ENCODE measurements at places on chromosomes 3 and 15.

GRCh38 chr3:160755776-160756304, at the start of gene PPM1L:
Gene PPM1L (plus strand): TSS chr3:160756231.
- DNase-seq: peak; percentile 33

DNA sequence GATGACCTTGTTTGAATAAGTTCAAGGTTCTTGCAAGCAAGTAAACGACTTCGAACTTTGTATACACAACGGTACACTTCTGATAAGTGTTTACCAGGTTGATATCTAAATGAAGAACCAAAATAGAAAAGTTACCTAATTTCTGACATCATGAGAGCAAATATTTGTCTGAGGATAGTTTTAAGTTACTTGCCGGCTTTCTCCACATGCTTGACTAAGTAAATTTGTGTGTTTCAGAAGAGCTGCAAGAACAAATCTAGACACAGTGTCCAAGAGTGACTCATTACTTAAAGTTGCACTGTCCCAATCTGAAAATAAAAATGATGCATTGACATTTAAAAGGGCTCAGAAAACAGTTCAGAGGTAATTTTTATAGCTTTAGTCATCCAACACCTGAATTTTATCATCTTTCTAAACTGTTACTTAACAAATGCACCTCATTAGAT, 115.1 kb downstream of the HERC1 start:
- no peak for DNase-seq

DNA sequence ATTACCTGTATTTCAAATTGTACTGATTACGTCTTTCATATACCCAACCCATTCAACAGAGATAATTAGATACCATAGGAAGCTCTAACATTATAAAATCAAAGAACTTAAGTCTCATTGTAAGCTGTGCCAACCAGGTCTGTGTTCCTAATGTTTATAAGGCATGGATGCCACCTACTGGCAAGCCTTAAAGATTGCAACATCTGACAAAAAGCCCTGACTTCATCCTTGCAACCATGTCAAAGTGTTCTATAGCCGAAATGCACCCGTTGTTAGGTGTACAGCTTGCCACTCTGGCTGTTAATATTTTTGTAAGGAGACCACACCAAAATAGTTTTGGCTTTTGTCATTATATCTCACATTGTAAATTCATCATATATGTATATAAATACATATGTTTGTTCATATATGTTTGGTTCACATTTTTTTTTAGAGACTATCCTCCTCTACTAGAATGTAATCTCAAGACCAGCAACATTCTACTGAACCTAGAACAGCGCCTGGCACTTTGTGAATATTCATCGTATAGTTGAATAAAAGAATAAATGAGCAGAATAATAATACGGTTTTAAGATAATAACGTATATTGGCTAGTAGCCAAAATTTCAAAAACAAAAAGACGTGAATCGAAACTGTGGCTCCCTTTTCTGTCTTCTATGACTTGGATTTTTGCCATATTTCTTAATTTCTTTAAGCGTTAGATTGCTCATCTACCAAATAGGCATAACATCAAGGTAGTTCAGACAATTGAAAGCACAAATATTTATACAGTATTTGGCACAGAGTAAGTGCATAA, 258.1 kb downstream of the TBL1XR1 start:
- peak; percentile 0 for DNase-seq

GRCh38 chr3:58072052-58072762, 64.0 kb downstream of the FLNB start:
- DNase-seq: no peak

DNA sequence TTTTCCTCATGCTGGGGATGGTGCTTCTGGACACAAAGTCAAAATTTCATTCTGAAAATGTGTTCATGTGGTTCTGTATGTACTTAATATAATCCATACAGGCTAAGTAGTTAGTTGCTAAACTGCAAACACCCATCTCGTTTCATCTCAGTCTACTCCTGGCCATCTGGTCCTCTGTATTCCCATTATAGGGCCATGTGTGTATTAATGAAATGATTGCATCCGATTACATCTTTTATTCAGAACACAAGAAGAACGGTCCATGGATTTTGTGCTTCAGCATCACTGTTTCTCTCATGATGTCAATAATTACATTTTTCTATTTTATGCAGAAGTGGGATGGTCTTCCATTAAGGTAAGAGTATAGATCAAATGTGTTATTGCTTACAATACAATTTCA, 6.1 kb upstream of the GJD2 start:
- no peak for DNase-seq

DNA sequence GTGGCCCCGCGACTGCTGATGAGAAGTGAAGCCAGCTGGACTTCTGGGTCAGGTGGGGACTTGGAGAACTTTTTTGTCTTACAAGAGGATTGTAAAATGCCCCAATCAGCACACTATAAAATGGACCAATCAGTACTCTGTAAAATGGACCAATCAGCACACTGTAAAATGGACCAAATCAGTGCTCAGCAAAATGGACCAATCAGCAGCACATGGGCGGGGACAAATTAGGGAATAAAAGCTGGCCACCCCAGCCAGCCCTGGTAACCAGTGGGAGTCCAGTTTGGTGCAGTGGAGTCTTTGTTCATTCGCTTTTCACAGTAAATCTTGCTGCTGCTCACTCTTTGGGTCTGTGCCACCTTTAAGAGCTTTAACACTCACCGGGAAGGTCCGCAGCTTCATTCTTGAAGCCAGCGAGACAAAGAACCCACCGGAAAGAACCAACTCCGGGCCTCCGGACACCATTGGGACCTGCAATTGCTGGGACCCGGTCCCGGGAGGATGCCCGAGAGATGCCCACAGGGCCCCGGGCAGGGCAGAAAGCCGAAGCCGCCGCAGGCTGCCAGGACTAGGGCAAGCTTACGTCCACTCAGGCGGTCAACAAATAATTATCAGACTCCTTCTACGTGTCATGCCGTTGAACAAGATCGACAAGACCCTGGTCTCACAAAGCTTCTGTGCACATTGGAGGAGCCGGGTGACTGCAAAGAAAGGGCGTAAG, 8.3 kb upstream of the NR2E3 start:
- no peak for DNase-seq

DNA sequence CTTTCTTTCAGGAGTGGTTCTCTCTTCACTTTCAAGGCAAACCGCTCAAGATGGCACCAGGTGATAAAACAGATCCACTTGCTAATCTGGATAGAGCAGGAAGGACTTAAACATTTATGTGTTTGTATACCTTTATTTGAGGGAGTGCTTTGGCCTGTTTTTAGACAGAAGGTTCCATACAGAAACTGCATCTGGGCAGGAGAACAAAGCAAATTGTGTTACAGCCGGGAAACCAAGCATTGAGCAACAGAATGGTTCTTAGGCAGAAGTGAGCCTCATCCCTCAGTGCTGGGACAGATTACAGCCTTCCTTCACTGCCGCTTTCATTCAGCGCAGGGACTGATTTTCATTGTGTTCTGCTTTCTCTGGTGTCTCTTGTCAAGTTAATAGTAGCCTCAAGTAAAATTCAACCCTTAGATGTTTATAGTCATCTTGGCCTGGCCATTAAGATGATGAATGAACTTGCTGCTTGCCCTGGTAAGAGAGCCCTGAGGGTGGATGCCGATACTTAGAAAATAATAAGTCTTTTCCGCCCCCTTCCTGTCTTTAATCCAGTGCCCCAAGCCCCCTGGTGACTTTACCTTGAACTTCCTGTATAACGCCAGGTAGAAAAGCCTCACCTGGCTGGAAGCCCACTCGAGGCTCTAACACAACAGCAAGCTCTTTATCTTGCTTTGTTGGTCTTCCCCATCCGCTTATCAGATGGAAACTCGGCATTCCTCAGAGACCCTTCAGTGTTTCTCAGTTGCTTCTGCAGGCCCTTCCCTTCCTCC, 168.0 kb upstream of the CTDSPL start:
- DNase-seq: no peak

DNA sequence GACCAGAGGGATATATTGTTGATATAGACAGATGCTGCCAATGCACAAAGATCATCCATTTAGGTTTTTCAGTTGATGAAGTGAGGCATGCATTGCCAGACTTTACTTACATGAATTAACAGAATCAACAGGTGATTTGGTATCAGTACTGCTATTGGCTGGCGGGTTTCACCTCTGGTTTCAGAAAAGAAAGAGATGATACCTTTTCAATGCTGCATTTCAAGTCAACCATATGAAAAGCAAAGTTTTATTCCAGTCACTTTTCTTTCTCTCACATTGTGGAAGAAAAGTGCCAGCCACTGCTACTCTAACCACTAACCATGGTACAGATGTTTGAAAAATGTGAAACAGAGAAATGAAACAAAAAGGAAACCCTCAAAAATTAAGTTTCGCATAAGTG, 289.1 kb downstream of the TIGIT start:
- DNase-seq: no peak

GRCh38 chr15:84992157-84992944, 10.7 kb downstream of the PDE8A start:
- DNase-seq: peak; percentile 16

DNA sequence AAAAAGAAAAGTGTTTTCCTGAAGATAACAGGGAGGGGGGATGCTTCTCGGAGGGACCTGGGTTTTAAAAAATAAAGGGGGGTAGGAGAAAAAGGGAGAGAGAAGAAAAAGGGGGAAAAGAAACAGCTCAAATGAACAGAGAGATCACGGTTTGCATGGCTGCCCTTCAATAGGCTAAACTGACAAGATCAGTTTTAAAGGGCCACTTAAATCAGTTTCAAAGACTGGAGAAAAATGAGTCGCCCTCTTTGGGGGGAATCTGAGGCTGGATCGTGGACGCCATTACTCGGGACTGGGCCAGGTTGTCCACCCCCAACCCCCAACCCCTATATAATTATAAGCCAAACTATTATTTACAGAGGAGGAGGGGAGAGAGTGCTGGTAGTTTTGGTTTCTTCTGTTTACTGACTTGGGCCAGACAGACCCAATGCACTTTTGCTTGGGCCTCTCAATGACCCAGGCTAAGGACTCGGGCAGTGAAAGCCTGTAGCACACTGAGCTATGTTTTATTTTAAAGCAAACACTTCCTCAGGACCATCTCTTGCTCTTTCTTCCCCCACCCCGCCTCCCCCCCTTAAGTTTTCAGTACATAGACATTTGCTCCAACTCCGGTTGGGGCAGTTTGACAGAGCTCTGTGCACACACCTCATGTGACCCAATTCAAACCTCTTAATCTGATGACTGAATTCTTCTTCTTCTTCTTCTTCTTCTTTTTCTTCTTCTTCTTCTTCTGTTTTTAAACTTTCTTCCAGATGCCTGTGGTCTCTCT, 6.3 kb downstream of the NR2F2 start:
- DNase-seq: no peak

DNA sequence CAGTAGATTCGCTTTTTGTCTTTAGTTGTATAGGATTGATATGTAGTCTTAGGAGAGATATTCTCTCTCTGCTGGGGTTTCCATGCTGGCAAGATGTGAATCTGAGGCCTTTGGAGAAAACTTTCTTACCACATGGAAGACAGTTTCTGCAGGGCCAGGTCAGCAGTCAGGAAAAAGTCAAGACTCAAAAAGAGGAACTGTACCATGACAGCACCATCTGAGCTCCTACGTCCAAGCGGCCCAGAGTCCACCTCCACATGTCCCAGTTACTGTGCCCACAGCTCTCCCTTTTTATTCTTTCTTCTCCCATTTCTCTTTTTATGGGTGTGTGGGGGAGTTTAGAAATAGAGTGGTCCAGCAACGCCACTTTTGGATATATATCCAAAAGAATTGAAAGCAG, 172.0 kb downstream of the MTHFS start:
- DNase-seq: no peak

DNA sequence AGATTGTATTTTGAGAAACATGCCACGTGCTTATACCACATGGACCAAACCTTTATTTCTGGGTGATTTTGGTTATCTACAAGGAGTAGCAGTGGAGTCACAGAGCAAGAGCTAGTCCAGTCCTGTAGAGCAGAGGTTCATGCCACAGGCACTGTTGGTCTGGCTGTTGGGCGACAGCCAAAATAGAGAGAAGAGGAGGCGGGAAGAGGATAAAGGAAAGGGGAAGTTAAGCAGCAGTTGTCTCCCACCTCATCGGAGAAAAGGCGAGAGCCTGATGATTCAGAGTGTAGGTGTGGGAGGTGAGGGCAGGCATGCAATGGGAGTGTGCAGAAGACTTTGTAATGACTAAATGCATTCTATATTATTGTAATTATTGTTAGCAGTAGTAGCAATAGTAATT, 237.5 kb upstream of the ROPN1 start:
- DNase-seq: no peak

Measured in activated CD4-positive, alpha-beta T cell treated with anti-CD3 and anti-CD28 coated beads for 24 hours (primary cell).